Stimulated activated CD4-positive, alpha-beta T cell treated with anti-CD3 and anti-CD28 coated beads, TNF-alpha, amount 100 ng/mL, for 1 hour (primary cell): ENCODE measurements at places on chromosomes 7 and 10.

- DNase-seq, result no peak
Measured at GRCh38 chr7:128795129-128795528, 3.4 kb downstream of the CCDC136 start.

DNA sequence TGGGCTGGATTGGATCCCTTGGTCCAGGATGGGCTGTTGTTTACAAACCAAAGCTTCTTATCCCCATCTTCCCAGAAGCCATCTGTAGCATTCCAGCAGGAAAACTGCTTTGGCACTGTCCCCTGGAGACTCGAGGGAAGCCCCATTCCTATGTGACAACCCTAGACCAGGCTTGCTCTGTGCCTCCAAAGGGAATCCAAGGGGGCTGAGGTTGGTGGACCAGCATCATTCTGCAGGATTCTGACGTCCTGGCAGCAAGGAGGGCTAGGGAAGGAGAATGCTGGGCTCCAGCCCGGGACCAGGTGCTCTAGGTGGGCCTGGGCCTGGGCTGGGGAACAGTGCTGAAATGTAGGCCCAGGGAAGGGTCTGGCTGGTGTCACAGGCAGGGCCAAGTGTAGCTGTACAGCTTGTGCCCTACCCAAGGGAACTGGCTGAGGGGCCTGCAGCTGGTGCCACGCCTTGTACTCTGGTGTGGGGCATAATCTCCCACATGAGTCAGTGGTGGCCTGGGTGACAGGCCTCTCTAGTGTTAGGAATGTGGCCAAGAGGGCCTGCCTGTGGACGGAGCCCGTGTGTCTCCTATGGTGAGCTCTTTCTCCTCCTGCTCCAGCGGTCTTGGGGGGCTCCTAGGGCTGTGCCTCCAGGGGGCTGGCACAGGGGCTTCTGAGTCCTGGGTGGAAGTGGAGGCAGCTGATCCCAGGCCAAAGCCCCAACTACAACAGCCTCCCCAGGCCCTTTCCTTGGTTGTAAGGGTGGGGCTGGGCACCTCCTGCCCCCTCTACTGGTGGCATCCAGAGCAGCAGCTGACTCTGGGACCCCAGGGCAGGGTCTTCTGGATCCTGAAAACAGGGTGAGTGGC lies 25.2 kb downstream of the TRIM8 start:
- no peak for DNase-seq

DNA sequence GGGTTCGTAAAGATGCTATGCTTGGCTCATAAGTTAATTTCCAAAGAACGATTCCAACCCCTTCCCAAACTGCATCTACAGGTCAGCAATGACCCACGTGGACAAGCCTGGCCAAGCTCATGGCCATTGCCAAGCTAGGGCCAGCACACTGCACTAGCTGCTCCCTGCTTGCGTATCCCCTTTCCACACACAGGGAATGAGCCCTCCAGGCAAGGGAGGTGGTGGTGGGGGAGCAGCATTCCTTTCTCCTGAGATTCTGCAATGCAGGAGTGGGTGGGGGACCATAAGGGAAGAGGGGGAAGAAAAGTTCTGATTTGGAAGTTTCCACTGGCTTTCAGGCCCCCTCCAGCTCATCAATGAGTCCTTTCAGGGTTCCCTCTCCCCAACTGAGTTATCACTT lies 56.0 kb downstream of the SH3PXD2A start:
- no peak for DNase-seq

- no peak for DNase-seq
Measured at GRCh38 chr10:133199488-133199885, 30.5 kb upstream of the UTF1 start.

DNA sequence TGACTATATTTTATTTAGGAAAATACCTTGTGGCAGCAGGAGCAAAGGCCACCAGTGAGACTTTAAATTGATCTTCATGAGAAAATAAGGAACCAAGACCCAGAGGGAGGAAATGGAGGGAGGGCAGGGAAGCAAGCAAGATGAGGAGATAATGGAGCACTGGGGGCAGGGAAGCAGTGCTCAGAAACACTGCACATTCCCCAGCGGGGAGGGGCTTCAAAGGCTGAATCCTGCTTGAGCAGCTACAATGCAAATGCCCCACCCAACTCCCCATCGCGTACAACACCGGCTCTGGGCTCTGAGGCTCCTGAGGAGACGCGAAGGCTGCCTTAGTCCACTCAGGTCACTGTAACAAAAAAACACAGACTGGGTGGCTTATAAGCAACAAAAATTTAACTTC lies 503.8 kb downstream of the GRID1 start:
- no peak for DNase-seq

GRCh38 chr10:42630537-42631134 lies 7.7 kb downstream of the ZNF33B start:
- DNase-seq, result no peak

DNA sequence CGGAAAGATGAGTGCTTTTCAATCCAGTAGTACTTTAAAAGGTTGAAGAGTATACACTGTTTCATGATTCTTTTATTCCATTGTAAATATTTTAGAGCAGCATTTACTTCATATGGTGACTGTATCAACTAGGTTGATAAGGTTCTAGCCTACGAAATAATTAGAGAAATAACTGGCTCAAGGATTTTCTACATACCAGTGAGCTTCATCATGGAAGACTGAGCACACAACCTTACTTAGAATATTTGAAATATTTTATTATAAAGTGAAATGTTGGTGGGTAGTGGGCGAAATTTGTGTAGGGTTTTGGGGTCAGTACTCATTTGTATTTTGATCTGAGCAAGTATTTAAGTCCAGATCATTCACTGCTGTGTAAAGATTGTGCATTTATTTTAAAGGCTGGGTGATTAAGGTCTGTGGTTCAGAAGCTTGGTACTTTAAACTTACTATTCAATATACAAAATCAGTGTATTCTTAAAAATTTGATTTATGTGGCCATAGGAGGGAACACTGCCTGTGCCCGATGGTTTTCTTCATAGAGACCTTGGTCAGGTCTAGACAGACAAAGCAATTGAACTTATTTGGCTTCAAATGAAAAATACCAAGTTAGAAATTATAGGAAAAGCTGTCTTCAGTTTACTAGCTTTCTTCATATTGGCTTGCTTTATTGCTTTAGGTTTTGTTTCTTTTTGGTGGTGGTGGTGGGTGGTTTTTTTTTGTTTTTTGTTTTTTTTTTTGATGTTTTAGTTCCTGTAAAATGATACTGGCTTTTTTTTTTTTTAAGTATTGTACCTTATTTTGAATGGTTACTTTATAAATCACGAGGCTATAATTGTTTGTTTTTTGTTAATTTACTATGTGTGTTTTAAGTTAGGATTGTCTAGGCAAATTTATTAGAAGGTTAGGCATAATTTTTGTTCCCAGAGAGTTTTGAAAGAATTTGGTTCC lies 3.0 kb downstream of the KMT2E start:
- no peak for DNase-seq

DNA sequence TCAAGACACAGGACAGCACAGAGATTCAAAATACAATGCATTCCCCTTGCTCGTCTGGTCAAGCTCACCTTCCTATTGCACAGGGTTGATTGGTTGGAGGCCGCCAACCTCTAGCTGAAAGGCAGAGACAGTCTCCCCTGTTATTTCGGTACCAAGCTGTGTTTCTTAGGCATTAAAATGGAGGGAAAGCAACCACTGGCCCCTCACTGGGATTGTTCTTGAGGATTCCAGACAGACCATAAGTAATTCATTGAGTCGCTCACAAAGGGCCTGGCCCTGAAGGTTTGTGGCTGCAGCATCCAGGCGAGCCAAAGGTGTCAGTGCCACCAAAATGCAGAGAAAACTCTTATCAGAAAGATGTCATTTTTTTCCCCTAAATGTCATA lies 81.2 kb downstream of the PARP12 start:
- DNase-seq, result no peak
